ENCODE measurements at places on chromosomes 7 and 10.
A peak's percentile ranks its signal among the peaks of the same experiment; 100 is the strongest.

DNA sequence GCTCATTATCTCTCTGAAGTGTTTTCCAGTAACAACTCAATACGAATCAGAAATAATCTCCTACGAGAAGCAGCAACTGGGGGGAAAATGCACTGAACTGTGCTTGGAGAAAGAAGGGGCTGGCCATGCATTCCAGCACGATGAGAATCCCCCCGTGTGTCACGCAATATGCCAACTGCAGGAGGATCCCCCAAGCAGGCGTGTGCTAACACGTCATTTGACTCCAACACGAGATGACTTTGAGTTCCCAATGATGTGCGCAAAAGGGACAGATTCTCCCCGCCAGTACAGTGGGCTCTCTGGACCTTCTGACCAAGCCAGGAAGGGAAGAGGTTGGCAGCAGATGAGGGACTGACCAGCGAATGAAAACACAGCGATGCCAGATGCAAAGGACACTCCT is 105.5 kb downstream of the KCNMA1 start:
- DNase-seq, result no peak

DNA sequence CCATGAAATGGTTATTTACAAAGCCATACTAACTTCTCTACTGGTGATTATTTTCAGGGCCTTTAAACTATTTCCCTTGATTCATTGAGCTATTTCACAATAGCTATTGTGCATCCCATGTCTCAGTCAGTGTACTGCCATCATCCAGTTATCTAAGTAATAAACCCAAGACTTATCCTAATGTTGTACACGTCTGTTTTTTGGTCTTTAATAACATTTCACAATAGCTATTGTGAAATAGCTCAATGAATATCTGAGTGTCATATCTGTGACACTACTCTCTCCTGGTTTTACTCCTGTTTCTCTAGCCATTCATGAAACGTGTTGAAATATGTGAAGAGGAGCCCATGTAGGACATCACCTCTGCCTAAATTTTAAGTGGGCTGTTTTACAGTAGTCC is 36.5 kb upstream of the TMEM140 start:
- no peak for DNase-seq

GRCh38 chr7:130872756-130873448 is 138.9 kb upstream of the KLF14 start:
- peak; percentile 59 for DNase-seq

GRCh38 chr7:157674027-157674714 is 337.4 kb downstream of the DNAJB6 start:
- no peak for DNase-seq

GRCh38 chr7:45192621-45193041 is 35.0 kb downstream of the RAMP3 start:
- DNase-seq, result no peak

DNA sequence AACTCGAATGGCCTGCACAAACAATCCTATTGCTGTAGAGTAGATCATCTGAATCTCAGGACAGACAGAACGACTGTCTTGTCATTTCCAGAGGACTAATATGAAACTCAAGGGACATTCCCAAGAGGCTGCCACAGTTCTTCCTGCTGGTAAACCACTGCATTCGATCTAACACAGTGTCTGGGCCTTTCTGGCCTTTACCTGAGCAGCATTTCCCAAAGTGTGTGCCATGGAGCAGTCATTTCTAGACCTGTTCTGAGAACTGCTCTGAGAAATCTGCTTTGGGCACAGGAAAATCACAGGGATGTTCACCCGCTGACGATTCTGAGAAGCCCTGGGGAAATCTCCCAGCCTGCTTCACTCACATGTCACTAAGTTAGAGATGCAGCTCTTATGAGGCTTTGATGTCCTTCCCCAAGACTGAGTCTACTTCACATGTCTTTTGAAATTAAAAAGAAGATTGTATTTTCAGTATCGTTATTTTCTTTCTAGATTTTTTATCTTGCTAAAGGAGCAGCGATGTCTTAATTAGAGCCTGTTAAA is 18.4 kb downstream of the GPNMB start:
- DNase-seq, result no peak

DNA sequence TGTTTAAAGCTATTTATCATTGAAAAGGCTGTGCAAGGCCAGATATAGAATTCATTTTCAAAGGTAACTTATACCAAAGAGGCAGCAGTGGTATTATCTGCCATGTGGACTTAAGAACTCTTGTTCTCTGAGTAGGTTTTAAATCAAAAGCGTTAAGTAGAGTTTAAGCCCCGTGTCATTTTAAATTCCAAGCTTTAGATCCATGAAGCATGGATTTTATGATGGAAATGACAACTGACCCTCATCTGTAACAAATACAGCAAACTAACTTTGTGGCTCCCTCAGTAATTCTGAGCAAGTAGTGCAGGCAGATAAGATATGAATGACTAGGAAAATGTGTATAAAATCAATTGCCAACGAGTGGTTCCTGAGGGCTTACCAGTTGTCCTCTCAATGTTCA is 247.0 kb downstream of the WDR11 start:
- no peak for DNase-seq

All from activated T-cell treated with anti-CD3 and anti-CD28 coated beads, Interleukin-2, amount 50 U/mL, for 48 hours (primary cell).